Activated naive CD8-positive, alpha-beta T cell treated with anti-CD3 and anti-CD28 coated beads, Interleukin-2, amount 50 U/mL, for 24 hours (primary cell): ENCODE measurements at places on chromosomes 3 and 15.

DNA sequence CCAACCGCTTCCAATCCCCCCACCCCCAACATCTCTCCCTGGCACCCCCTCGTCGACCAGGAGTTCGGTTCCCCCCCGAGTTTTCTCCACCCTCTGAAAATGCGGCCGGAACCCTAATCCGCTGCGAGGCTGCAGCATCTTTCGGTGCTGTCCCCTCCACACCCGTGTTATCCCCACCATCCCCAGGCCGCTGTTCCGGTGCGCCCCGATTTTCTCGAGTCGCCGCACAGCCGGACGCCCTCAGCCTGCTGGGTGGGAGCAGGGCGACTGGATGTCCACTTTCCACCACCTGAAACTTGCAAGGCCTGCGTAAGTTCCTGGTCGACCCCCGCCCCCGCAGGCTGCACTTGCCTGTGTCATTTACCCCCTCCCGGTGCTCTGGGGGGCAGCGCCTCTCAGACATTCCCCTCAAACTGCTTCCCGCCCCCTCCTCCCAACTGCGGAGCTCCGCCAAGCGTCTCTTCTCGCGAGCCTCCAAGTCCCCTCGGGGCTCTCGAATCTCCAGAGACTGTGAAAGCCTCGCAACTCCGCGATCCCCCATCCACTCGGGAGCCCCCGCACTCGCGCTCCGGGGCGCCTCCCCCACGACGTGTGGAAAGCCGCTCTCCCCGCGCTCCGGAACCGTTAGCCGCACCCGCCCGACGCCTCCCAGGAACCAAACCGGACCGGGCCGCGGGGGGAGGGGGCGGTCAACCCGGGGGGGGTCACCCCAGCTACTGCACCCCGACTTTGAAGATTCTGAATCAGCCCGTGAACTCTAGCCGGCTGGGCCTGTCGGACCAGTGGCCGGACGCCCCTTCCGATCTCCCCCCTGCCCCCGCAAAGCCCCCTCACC lies 566 bp downstream of the ETV5 start:
- peaks cover 3% of the 10 kb centered on the region for H3K36me3 ChIP-seq
- H3K4me1 ChIP-seq: peaks cover 35% of the 10 kb centered on the region
- H3K27ac ChIP-seq: no peak overlapping the region
- H3K27me3 ChIP-seq: peaks cover 71% of the 10 kb centered on the region

- DNase-seq: no peak
- no peaks in the 10 kb centered on the region for H3K27me3 ChIP-seq
- H3K4me1 ChIP-seq: peaks cover 9% of the 10 kb centered on the region
- no peak overlapping the region for H3K27ac ChIP-seq
- peaks cover 46% of the 10 kb centered on the region for H3K36me3 ChIP-seq
Measured at GRCh38 chr3:11323813-11324212, 51.6 kb downstream of the ATG7 start.

- H3K27ac ChIP-seq: no peak overlapping the region
- DNase-seq: no peak
- no peaks in the 10 kb centered on the region for H3K27me3 ChIP-seq
- H3K4me3 ChIP-seq: no peak overlapping the region
- peaks cover 29% of the 10 kb centered on the region for H3K36me3 ChIP-seq
Measured at GRCh38 chr3:156689608-156690007, 15.2 kb downstream of the TIPARP start.

- no peak for DNase-seq
- H3K36me3 ChIP-seq: no peaks in the 10 kb centered on the region
- H3K4me3 ChIP-seq: no peak overlapping the region
- no peaks in the 10 kb centered on the region for H3K4me1 ChIP-seq
Measured at GRCh38 chr15:86004061-86004460, 75.6 kb upstream of the AGBL1 start.

- no peaks in the 10 kb centered on the region for H3K36me3 ChIP-seq
- H3K27ac ChIP-seq: no peak overlapping the region
- no peaks in the 10 kb centered on the region for H3K27me3 ChIP-seq
- no peak for DNase-seq
- no peak overlapping the region for H3K4me3 ChIP-seq
Measured at GRCh38 chr3:162354356-162354755, 857.7 kb downstream of the OTOL1 start.

DNA sequence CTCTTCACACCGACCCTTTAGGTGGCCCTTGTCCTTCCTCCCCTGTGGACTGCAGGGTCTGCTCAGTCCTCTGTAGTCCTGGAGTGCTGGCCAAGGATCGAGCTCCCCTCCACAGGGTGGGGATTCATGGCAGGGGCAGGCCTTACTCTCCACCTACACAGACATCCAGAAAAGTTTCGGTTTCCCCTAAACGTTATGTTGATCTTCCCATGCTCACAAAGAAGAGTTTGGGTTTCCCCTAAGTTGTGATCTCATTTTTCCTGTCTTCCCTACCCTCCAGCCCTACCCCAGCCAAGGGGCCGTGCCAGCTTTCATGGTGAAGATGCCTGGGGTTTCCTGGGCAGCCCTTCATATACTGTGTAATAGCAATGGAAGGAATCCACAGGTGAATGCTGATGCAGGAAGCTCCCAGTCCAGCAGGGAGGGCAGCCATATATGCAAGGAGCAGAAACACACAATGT lies 10.3 kb downstream of the STOML1 start:
- peak overlapping the region; percentile 88 for H3K27ac ChIP-seq
- peaks cover 3% of the 10 kb centered on the region for H3K27me3 ChIP-seq
- peak overlapping the region; percentile 54 for H3K4me3 ChIP-seq
- peaks cover 45% of the 10 kb centered on the region for H3K4me1 ChIP-seq

DNA sequence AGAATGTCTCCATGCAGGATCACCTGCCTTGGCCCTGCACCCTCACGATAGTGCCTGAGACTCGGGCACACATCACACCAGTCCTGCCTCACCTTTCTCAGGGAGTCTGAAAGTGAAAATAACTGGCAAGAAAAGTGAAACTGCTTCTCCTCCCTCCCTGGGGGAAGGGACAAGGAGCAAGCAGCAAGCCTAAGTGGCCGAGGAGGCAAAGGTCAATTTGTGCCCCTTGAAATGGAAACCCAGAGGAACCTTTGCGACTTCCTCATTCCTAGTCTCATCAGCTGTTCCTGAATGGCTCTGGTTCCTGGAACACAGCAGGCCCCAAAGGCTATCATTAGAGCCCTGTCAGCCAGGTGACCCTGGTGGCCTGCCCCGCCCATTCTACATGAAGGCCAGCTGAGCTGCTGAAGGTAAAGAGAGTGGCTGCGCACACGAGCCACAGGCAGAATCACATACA lies 28.0 kb upstream of the SLCO2A1 start:
- no peaks in the 10 kb centered on the region for H3K36me3 ChIP-seq
- H3K27ac ChIP-seq: no peak overlapping the region
- peaks cover 4% of the 10 kb centered on the region for H3K27me3 ChIP-seq
- no peak overlapping the region for H3K4me3 ChIP-seq
- no peak for DNase-seq
- H3K4me1 ChIP-seq: no peaks in the 10 kb centered on the region

GRCh38 chr3:30779686-30780287 lies 114.7 kb downstream of the GADL1 start:
- H3K4me1 ChIP-seq: no peaks in the 10 kb centered on the region
- no peaks in the 10 kb centered on the region for H3K27me3 ChIP-seq
- no peak overlapping the region for H3K4me3 ChIP-seq

GRCh38 chr3:51393564-51393963 lies 2.5 kb downstream of the RBM15B start:
- H3K27ac ChIP-seq: no peak overlapping the region
- H3K4me1 ChIP-seq: peaks cover 61% of the 10 kb centered on the region
- peak overlapping the region; percentile 79 for H3K4me3 ChIP-seq
- H3K27me3 ChIP-seq: no peaks in the 10 kb centered on the region

DNA sequence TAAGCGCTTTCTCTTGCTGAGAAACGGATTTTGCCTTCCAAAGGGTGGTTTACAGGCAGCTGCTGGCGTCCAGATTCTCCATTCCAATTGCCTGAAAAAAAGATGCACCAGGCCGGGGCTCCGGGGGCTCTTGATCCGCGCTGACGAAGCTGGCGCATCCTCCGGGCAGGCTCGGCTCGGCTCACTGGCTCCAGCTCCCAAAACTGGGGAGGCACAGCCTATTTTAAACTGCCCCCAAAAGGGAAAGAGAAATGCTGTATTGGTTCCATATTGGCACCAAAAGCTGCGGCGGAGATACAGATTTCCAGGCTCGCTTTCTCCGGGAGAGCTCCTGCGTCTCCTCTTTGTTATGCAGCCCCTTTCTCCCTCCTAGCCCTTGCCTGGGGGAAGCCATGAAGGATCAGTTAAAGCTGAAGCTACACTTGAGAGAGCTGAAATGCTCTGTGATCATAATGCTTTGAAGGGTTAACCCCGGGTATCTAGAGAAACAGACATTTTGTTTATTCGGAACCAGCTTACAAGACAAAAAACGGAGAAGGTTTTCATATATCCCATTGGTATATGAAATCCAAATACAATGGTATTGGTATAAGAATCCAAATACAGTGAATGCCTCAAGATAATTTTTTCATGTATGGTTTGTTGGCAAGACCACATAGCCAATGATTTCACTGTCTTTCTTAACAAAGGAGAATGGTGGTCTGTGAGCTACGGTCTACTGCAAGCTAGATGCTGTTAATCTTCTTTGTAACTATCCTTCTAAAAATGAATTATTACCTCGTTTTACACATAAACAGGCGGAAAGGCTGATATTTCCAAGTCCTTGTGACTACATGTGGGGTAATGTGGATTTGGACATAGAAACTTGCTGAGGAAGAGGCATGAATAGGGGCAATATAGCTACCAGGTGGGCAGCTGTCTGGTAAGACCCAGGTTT lies 693 bp downstream of the CD200 start:
- H3K27ac ChIP-seq: peak overlapping the region; percentile 88
- H3K27me3 ChIP-seq: no peaks in the 10 kb centered on the region
- H3K4me3 ChIP-seq: peak overlapping the region; percentile 98
- H3K36me3 ChIP-seq: peaks cover 39% of the 10 kb centered on the region
- DNase-seq: peak; percentile 29

DNA sequence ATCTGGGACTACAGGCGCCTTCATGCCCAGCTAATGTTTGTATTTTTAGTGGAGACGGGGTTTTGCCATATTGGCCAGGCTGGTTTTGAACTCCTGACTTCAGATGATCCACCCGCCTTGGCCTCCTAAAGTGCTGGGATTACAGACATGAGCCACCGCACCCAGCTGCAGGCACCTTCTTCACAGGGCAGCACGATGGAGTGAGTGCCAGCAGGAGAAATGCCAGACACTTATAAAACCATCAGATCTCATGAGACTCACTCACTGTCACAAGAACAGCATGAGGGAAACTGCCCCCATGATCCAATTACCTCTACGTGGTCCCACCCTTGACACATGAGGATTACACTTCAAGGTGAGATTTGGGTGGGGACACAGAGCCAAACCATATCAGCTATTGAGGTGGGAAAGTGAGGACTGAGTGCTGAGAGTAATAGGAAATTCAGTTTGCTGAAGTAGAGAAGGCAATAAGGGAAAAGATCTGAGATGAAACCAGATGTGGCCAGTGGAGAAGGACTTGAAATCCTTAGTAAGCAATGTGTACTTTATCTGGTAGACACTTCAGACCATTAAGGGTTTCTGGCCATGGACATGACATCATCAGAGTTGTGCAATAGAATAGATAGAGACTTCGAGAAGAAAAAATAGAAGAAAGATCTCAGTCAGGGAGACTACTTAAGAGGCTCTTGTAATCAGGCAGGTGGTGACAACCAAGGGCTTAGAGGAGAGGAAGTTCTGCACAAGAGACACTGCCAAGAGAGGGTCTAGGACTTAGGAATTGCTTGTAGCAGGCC lies 18.1 kb upstream of the ATP13A5 start:
- H3K27me3 ChIP-seq: no peaks in the 10 kb centered on the region
- no peak overlapping the region for H3K27ac ChIP-seq
- H3K4me3 ChIP-seq: no peak overlapping the region
- no peaks in the 10 kb centered on the region for H3K4me1 ChIP-seq

DNA sequence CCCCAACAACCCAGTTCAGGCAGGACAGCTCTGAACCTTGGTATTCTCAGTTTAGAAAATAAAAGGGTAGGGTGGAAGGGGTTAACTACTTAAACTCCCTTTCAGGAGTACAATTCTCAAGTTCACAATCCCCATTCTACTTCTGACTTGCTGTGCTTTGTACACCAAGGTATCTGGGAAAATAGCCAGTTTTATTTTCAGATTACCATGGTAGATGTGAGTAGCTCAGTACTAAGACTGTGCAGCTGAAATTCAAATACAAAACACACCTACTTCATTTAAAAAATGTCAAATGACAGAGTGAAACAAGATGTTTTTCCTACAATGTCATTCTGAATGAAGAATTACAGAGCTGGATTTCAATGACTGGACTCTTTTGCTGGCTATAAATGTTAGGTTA lies 27.4 kb downstream of the SLC7A14 start:
- no peaks in the 10 kb centered on the region for H3K36me3 ChIP-seq
- H3K27me3 ChIP-seq: peaks cover 32% of the 10 kb centered on the region
- H3K4me3 ChIP-seq: no peak overlapping the region
- no peak overlapping the region for H3K27ac ChIP-seq

GRCh38 chr3:146093896-146094295 lies 67.1 kb downstream of the PLOD2 start:
- no peaks in the 10 kb centered on the region for H3K4me1 ChIP-seq
- H3K27me3 ChIP-seq: no peaks in the 10 kb centered on the region
- no peak overlapping the region for H3K27ac ChIP-seq
- H3K4me3 ChIP-seq: no peak overlapping the region
- DNase-seq: no peak
- H3K36me3 ChIP-seq: no peaks in the 10 kb centered on the region

DNA sequence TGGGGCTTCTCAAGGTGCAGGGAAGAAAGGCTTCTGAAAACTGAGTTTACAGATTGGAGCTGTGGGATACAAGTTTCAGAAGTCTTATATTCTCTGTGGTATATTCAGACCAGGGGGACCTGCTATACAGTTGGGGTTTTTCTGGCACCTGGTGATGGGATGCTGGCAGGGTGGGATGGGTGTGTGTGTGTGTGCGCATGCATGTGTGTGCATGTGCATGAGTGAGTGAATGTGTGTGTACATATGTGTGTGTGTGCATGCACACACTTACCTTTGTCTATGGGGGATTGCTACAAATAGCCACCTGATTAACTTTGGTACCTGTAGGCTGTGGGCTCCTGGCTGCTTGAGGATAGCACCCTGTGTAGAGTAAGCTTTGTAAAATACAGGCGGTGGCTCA lies 131.4 kb downstream of the PDCD6IP start:
- H3K4me1 ChIP-seq: no peaks in the 10 kb centered on the region
- no peak overlapping the region for H3K27ac ChIP-seq
- H3K36me3 ChIP-seq: no peaks in the 10 kb centered on the region
- peaks cover 2% of the 10 kb centered on the region for H3K27me3 ChIP-seq
- no peak overlapping the region for H3K4me3 ChIP-seq

GRCh38 chr3:7630925-7631324 lies 770.0 kb downstream of the GRM7 start:
- no peak overlapping the region for H3K27ac ChIP-seq
- no peaks in the 10 kb centered on the region for H3K36me3 ChIP-seq
- no peaks in the 10 kb centered on the region for H3K27me3 ChIP-seq
- H3K4me3 ChIP-seq: no peak overlapping the region
- DNase-seq: no peak

DNA sequence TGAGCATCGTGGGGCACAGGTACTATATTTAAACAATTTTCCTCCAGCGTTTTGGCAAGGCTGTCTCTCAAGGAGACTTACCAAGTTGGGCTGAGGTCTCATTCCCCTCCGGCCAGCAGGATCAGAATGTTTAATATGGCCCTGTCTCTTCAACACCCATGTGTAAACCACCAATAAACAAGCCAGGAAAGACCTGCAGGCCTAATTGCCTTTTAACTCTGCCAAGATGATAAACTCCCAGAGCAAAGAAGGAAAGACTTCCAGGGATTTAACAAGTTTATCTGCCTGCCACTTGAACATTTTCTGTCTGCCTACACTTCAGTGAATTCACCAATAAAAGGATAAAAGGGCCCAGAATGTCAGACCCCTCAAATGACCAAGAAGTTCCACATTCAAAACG lies 130.3 kb upstream of the WNT5A start:
- DNase-seq: no peak
- H3K27ac ChIP-seq: no peak overlapping the region
- no peaks in the 10 kb centered on the region for H3K4me1 ChIP-seq
- no peaks in the 10 kb centered on the region for H3K27me3 ChIP-seq
